NCI-H2171 (cell line): ENCODE measurements at places on chromosomes 6 and 20.

DNA sequence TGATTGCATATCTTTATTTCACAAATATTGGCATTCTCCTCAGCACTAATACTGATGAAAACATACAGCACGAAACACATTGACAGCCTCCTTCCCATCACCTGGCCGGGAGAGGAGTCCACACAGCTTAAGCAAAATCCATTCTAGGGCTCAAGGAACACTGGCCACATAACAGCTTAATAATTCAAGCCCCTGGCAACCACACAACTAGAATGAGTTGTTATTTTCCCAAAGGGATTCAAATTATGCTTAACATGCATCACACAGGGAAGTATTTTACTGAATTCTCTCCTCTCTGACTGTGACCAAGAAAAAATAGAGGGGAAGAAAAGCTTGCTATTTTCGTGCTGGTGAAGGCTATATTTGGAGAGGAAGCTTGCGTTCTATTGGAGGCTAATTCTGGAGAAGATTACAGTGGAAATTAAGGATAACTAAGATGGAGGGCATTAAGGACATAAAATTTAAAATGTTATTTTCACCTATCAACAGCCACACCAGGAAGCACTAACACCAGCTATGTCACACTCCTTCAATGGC lies 198.5 kb downstream of the ADGRG6 start:
- no peak for DNase-seq

- DNase-seq, result no peak
These were observed 825.3 kb upstream of the GJE1 start for GRCh38 chr6:141307309-141307998.

GRCh38 chr20:1897541-1897940 lies 2.3 kb downstream of the SIRPA start:
- no peak for DNase-seq

DNA sequence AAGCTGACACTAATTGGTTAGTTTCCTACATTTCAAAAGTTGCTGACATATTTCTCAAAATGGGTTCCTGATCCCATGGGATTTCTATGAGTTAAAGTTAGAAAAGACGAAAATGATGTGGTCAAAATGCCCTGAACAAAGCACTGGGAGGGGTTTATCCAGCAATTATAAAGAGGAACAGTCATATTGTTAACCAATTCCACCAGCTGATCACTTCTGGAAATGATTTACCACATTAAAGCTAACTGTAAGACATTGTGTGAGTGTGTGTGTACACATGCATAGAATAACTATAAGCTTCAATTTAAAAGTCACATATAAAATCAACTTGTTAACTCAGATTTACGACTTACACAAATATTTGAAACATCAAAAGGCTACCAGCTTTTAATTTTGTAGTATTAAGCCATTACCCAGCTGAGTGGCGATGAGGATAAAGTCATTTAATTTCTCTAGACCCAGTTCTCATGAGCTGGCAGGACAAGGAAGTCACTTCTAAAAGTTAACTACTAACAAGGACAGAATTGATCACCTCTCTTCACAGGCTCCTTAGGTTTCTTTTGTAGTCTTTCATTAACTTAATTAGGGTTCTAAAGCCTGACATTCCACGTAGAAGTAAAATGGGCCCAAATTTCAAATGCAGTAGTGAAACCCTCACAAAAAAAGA lies 40.4 kb downstream of the MAN1A1 start:
- no peak for DNase-seq

DNA sequence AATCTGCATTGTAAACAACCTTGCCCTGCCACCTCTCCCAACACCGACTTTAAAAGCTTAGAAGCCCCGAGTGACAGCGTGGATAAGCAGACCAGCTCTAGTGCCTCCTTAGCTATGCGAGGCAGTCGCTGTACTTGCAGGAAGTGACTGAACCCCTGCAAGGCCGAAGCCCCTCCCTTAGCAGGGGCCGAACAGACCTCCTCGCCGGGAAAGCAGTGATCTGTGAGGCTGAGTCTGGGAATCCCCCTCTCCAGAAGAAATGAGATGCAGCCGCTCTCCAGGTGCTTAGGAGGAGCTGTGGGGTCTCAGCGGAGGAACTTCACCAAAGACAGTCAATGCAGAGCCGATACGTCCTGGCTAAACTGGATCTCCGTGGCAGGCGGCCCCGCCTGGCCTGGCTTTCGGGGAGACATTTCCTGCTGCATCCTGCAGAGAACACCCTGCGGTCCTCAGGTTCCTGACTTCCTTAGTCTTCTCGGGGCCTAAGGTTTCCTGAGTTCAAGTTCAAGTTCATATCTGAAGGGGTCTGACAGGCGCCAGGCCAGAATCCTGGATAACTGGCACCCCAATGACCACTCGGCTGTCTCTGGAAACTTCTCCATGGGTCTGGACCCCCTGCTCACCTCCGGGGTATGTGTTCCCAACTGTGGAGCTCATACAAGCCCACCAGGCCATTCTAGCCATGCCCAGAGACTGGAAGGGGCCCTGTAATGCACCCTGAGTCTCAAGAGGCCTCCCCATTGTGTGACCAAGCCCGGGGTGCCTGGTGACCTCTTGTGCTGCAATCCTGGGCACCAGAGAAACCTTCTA lies 20.4 kb upstream of the FRMD1 start:
- no peak for DNase-seq

DNA sequence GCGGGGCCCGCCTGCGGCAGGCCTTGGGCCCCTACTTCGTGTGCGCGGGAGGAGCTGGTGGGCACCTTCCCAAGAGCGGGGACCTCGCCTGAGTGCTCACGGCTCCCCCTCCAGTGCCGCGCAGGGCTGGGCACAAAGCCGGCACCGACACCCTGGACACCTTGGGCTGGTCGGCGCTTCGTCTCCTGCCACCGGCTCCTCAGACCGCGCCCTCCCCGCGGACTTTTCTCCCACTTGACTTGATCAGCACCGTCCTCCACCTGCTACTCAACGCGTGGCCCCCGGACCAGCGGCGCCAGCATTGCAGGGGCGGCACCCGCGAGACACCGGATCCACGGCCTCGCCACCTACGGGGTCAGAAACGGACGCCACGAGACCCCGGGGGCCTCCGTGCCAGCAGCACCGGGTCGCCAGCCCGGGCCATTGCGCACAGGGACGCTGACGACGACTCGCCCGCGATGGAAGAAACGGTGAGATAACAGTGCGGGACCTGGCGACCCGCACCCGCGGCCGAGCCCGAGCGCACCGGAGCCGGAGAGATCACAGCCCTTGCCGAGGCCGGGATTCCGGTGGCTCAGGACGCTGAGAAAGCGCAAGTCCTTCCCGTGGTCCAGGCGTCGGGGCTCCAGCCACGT lies 154.2 kb downstream of the DLL1 start:
- DNase-seq, result no peak
